ENCODE measurements at places on chromosomes 2 and 18.

DNA sequence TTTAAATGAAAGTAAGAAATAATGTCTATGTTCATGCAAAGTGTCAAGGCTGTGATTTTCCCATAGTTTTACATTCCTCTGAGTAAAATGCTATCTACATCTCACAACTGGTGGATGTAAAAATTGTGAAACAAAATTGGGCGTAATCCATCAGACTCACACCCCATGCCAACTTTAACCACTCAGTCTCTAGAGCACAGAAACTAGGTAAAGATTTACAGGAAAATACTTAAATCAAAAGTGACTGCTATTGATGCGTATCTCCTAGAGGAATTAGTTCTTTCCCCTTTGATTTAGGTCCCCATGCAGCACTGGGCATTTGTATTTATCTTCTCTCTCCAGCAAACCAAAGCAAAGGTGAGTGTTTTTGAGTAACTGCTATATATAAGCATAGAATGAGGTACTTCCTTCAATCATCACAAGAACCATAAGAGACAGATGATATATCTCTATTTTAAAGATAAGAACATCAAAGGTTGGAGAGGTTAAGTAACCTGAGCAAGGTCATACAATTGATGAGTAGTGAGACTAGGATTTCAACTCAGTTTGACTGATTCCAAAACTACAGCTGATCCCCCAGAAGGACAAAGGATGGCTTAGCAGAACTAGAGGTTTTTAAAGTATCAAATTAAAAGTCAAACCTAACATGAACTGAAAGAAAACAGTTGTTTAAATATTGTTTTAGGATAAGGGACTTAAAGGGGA, 594.0 kb upstream of the ACVR2A start:
- DNase-seq = no peak

DNA sequence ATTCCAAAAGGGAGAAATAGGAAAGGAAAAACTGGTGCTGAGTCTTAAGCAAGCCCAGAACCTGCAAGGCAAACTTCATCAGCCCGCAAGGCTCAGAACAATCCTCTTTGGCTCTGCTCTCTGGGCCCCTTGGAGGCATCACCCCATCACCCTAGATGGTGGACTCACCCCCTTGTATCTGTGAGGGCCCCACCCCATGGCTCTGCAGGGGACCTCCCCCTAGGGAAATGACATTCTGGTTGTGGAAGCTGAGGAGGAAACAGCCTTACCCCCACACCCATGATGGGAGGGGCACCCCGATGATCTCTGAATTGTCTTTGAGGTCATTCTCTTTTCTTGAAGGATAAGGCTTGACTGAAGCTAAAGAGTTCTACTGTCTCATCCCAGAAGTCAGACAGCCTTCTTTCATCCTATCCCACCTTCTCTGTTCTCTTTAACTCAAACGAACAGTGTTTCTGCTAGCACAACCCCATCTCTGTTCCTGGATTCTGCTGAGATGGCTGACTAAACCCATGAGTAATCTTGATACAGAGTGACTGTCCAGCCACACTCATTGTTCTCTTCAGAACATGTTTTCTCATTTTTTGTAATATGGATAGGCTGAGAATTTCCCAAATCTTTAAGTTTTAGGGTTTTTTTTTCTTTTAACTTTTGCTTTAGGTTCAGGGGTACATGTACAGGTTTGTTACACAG, 492.1 kb upstream of the MYT1L start:
- DNase-seq = no peak

DNA sequence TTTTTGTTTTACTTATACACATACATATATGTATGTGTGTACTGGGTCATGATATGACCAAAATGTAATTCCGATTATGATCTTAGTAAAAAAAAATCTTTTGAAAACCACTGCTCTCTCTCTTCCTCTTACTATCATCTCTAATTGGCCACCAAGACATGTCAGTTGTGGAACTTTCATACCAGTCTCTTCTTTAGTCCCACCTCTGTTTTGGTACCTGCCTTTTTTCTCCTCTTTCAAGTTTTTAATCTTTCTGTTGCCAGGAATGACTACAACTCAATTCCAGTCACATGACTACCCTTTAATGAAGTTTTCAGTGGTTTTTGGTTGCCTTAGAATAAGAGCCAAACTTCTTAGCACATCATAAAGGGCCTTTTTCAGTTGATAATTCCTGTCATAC, 17.1 kb downstream of the RBM44 start:
- DNase-seq = no peak

DNA sequence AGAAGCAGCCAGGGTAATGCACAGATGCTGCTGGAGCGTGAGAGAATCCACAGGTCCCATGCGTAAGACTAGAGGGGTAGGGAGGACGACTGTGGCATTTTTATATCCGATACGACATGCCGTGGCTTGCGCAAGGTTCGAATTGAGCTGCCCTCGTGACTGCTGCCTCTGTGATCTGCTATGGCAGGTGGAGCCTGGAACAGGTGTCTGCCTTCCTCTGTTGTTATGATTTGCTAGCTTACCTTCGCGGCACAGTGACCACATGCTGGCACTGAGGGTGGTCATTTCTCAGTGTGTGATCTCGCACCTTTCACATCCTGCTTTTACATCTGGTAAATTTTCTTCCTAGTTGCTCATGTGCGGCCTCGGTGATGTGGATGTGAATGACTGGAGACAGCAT, 240.2 kb downstream of the ALPK2 start:
- DNase-seq = no peak

DNA sequence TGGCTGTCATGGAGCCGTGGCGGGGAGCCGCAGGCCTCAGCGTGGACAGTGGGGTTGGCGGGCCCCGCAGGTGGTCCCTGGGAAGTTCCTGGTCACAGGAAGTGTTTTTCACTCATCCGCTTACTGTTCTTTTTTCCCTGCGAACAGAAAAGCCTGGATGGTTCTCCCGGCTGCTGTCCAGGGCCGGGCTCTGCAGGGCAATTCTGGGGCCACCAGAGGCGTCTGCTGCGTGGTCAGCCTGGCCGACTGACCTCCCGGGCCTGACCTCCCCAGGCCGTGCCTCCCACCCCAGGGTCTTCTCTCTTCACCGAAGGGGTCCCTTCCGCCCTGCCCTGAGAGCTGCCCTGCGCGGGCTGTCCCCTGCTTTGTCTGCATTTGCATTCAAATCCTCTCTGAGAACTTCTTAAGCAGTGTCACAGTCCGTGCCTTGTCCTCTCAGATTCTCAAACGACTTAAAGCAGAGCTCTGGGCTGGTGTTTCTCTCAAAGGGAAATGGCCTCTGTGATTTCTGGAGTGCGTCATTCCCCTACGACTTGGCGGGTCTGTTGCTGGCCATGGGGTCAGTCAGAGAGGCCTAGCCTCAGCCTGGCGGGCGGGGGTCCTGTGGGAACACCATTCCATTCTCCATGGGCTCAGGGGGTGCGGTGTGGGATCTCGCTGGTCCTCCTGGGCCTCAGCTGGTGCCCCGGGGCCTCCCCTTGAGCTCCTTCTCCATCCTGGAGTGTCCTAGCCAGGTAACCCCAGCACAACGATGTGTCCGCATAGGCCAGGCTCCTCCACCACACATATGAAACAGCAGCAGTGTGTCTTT, 38.3 kb downstream of the KLHL29 start:
- no peak for DNase-seq

- no peak for DNase-seq
These were observed 24.6 kb upstream of the SCG2 start for GRCh38 chr2:223626716-223627115.

DNA sequence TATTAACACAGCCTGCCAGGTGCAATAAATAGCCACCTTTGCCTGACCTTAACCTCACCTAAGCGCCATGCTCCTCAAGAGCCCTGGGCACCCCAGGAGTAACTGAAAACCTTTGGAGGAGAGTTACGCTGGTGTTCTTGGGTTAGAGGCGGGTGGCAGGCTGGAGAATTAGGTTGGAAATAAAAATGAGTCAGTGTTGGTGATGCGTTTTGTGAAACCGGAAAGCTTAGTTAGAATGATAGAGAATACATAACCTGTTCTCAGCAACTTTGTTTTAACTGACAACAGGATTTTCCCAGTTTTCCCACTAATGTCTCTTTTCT, 17.0 kb downstream of the LRRFIP1 start:
- DNase-seq = no peak

GRCh38 chr18:9058406-9058805, 44.1 kb upstream of the NDUFV2 start:
- no peak for DNase-seq

- DNase-seq = no peak
These were observed 347.1 kb downstream of the CLIP4 start for GRCh38 chr2:29462293-29462692.

- DNase-seq = peak; percentile 11
These were observed 10.8 kb upstream of the ERMN start for GRCh38 chr2:157336137-157337010.

- DNase-seq = no peak
These were observed 109.4 kb upstream of the TMEM200C start for GRCh38 chr18:6004683-6005082.

GRCh38 chr2:74566754-74567085, 12.2 kb downstream of the DOK1 start:
- no peak for DNase-seq

DNA sequence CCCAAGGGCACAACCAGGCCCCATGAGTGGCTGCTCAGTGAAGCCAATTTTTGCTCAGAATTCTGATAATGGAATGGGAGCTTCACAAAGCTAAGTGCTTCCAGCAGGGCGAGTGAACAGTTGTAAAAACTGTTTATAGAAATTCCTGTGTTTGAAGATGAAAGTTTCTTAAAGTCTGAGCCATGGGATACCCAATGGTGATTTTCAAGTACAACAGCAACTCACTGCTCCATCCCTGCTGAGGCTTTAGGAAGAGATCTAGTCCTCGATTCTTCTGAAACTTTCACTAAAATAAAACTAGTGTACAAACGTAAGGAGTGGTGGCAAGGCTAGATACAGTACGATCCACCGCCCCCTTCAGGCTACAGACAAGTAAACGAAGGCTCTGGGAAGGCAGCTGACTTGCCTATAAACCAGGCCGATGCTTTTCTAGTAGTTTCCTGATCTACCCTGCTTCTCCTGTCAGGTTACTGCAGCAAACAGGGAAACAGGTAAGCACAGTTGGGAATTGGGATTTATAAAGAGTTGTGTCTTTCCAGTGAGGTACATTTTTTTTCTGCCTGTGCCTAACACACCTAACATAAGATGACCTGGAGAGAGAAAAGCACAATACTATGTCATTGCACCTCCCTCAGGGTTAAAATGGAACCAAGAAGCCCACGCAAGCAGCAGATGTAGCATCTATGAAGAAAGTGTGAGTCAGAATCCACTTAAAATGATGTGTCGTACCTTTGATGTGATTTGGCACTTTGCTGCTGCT, 108.7 kb downstream of the UXS1 start:
- DNase-seq = no peak

GRCh38 chr2:29063646-29064345, 10.5 kb downstream of the PCARE start:
- DNase-seq = no peak

- no peak for DNase-seq
These were observed 56.3 kb downstream of the PHLPP1 start for GRCh38 chr18:62771494-62772270.

All from NCI-H1105 treated with DMSO at 0.1 percent for 48 hours (cell line).